ENCODE measurements at places on chromosomes 1 and 21.

DNA sequence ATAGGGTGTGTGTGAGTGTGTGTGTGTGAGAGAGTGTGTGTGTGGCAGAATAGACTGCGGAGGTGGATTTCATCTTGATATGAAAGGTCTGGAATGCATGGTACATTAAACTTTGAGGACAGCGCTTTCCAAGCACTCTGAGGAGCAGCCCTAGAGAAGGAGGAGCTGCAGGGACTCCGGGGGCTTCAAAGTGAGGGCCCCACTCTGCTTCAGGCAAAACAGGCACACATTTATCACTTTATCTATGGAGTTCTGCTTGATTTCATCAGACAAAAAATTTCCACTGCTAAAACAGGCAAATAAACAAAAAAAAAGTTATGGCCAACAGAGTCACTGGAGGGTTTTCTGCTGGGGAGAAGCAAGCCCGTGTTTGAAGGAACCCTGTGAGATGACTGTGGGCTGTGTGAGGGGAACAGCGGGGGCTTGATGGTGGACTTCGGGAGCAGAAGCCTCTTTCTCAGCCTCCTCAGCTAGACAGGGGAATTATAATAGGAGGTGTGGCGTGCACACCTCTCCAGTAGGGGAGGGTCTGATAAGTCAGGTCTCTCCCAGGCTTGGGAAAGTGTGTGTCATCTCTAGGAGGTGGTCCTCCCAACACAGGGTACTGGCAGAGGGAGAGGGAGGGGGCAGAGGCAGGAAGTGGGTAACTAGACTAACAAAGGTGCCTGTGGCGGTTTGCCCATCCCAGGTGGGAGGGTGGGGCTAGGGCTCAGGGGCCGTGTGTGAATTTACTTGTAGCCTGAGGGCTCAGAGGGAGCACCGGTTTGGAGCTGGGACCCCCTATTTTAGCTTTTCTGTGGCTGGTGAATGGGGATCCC is 18.3 kb upstream of the HDAC1 start:
- DNase-seq: peak; percentile 82

GRCh38 chr1:171515299-171515698 is 30.0 kb downstream of the PRRC2C start:
- no peak for DNase-seq

GRCh38 chr1:204177133-204177532 is 11.0 kb upstream of the REN start:
- no peak for DNase-seq

DNA sequence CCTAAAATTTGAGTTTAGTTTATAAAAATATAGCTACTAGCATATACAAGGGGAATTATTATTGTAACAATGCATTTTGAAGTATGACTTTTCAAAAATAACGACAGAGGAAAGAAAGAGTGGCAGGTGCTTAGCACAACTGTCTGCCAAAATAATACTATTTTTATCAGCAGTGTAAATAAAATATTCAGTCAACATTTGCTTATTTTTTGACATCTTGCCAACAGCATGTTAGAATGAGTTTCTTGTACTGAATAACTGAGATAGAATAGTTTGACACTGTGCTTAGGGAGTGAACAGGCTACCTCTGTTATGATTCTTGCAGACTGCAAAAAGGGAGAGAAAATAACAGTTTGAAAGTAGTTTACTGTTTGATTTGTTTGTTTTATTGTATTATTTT is 909.8 kb downstream of the BRINP3 start:
- no peak for DNase-seq

GRCh38 chr1:170791941-170792340 is 128.0 kb downstream of the PRRX1 start:
- no peak for DNase-seq

GRCh38 chr21:27681038-27681437 is 714.1 kb upstream of the ADAMTS5 start:
- no peak for DNase-seq

DNA sequence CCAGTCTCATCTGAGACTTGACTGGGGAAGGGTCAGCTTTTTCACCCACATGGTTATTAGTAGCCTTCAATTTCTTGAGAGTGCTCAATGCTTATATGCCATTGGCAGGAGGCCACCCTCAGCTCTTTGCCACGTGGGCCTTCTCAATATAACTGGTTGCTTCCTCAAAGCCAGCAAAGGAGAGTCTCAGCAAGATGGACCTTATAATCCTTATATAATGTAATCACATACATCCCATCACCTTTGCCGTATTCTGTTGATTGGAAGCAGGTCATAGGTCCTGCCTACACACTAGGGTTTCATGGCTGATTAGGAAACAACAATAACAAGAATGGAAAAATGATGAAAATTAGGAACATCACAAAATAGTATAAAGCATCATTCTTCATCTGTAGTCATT is 22.9 kb downstream of the TSEN15 start:
- DNase-seq: no peak

- no peak for DNase-seq
Measured at GRCh38 chr1:3908886-3909517, 8.9 kb upstream of the C1orf174 start.

- no peak for DNase-seq
Measured at GRCh38 chr1:59332983-59333382, 36.1 kb downstream of the FGGY start.

DNA sequence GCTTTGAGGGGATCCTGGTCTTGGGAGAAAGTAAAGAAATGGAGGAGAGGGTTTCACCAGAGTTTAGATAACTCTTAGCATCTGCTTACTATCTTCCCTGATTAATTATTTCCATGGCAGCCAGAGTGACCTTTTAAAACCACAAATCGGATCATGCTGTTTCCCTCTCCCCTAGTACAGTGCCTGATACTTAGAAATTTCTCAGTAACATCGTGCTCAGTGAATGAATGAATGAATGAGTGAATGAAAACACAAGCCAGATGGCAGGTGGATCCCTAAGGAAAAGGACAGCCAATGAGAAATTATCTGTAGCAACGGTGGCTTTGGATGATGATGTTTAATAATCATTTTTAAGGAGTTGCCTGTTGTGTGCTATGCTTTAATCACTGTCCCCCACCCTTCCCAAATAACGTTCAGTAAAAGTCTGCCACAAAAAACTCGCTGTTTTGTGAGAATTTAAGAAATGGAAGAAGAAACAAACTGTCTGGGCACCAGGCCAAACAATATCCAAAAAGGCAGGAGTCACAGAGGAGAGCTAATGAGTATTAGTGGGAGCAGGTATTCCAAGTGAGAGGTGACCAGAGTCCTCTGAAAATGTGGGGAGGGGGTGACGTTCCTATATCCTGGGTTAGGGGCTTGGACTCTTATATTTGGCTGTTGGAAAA is 737 bp upstream of the SMAP2 start:
- DNase-seq: no peak

DNA sequence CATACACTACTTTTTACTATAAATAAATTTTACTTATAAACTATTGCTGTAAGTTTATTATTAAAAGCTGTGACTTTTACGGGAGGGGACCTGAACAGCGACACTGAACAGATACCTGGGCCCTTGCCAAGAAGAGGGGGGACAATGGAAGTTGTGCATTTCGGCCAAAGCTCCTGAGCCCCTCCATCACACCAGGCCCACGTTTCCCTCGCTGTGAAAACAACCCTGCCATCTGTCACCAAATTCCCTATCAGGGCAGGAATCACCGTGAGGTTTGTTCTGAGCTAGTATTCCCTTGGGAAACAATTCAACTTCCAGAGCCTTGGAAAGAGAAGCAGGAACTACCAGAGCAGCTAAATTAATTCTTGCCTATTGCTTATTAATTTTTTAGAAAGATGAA is 37.0 kb downstream of the VTCN1 start:
- DNase-seq: no peak

- DNase-seq: no peak
Measured at GRCh38 chr1:72643142-72643541, 360.8 kb upstream of the NEGR1 start.

DNA sequence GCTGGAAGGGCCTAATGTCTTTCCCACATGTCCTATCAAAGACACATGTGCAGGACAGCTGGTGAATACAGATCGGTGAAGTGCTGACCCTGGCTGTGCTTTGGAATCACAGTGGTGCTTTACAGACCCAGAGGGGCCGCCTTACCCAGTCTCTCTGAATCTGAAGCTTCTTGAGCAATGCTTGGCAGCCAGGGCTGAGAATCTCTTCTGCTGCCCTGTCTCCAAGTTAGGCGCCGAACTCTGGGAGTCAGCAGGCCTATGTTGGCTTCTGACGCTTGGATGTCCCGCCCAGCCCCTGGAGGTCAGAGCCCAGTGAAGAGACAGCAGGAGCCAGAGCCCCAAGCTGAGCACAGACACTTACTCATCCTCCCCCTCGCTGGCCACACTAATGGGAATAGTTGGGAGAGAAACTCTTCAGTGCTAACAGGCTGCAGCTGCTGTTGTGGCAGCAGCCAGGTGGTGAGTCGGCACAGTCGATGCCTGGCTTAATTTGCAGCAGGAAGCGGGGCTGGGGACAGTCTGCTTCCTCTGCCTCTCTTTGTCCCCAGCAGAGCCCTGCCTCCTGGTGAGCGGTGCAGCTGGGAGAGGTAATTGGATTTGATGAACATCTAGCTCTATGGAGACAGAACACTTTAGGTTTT is 68.1 kb downstream of the URB2 start:
- DNase-seq: no peak

GRCh38 chr1:22983944-22984343 is 11.3 kb upstream of the LACTBL1 start:
- no peak for DNase-seq

DNA sequence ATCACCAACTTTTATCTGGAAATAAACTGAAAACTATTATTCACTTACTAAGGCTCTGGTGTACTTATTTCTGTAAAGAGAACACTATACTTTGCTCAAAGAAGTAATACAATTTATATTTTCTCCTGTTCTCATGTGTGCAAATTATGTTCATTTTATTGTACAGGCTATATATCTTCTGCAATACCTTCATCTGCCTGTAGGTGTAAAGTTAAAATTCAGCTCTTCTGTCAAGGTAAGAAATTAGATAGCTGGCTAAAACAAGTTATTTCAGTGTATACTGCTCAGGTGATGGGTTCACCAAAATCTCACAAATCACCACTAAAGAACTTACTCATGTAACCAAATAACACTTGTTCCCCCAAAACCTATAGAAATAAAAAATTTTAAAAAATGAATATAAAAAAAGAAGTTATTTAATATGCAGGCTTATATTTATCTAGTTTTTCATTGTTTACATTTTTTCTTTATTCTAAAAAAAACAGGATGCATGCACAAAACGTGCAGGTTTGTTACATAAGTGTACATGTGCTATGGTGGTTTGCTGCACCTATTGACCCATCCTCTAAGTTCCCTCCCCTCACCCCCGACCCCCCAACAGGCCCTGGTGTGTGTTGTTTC is 81.5 kb downstream of the PTGER3 start:
- DNase-seq: no peak

DNA sequence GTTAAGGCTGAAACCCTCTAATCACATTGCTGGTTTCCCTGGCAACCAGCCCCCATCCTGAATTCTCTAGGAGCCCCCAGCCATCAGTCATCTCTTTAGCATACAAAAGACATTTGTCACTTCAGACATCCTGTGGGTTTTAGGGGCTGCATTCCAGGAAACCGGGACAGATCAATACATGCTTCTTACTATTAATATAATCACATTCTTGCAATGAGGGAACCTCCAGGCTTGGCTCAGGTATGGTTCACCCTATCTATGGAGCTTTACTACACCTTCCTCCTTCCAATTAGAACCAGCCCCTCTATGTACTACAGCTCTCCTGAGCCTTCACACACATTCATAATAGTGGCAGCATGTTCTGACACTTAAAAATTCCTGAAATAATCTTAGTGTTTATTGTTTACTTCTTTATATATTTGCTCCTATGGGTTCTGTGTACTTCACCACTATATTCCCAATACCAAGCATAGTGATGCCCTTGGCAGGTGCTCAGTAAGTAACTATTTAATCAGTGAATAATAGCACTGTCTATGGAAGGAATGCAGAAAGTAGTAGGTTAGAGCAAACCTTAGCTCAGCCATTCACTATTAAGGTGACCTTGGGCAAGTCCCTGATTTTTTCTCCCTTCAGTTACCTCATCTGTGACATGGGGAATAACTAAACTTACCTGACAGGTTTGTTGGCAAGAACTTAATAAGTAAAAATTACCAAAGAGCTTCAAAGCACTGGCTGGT is 59.6 kb downstream of the ZNF678 start:
- DNase-seq: no peak

- peak; percentile 48 for DNase-seq
Measured at GRCh38 chr1:30379684-30380624, 343.4 kb downstream of the MATN1 start.

GRCh38 chr1:83905315-83905907 is 93.5 kb downstream of the TTLL7 start:
- DNase-seq: no peak

DNA sequence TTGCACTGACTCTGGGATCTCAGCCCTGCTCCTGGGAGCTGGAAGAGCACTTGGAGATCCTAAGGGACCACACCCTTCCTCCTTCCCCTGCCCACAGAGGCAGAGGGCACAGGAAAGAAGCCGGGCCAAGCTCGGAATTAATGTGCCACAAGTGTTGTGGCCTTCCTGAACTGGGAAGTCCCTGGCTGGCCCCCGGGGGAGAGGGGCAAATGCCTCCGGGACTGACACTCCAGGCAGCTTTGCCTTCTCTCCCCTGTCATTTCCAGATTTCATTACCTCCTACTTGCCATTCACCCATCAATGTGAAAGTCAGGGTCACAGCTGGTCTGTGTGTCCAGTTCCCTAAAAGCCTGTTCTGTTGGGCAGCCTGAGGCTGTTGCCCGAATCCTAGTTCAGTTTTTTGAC is 21.7 kb downstream of the SESN2 start:
- DNase-seq: no peak

DNA sequence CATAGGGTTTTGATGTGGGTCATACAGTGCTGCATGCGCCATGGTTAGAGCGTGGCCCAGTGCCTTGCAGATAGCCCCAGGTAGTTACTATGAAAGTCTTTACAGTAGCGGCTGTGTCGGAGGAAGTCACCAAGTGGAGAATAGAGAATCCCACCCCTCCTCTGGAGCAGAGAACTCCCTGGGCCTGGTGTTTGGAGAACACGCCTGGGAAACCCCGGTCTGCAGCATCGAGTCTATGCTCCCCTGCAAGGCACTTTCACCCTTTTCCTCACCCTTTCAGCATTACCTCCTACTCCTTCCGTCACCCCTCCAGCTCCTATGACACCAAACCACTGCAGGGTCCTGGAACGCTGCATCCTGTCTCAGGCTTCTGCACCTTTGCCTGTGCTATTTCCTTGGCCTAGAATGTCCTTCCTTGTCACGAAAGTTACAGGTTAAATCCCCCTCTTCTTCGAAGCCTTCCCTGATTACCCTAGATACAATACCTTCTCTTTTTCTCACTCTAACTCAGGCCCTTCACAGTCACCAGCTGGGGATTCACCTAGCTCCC is 2.7 kb upstream of the SLC1A7 start:
- no peak for DNase-seq

DNA sequence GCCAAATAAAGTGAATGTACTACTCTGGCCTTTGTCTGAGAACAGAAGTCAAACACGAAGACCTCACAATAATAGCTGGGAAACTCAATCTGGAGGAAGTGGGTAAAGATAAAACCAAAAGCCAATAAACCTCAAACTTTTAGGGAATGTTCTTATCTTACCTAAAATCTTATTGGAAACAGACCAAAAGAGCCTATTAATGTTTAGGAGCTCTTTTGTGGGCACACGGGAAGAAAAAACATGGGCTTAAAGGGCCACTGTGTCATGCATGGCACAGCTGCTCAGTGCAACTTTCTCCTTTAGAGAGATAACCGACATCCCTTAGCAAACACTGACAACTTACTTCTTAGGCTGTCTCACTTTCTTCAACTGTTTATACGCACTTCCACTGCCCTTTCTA is 16.1 kb downstream of the EIF2B3 start:
- DNase-seq: no peak

Data from effector CD4-positive, alpha-beta T cell (primary cell).